ENCODE measurements at places on chromosomes 5 and 9.
A peak's percentile ranks its signal among the peaks of the same experiment; 100 is the strongest.

DNA sequence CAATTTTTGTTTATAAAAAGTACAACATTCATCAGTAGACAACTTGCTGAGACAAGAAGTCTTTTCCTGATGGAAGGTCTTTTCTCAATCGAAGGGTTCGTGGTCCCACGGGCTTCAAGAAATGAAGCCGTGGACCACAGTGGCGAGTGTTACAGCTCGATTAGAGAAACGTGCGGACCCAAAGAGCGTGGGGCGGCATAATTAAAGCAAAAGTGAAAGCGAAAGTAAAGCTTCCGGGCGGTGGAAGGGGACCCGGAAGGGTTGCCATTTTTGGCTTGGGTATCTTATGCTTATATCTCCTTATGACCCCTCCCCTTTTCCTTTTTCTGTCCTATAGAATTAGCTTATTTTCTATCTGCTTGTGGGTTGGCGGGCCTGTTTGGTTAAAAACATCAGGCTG lies 2309.4 kb upstream of the ACO1 start:
- no peak for DNase-seq

- peak; percentile 21 for DNase-seq
These were observed 89.2 kb upstream of the PRLR start for GRCh38 chr5:35319333-35320002.

DNA sequence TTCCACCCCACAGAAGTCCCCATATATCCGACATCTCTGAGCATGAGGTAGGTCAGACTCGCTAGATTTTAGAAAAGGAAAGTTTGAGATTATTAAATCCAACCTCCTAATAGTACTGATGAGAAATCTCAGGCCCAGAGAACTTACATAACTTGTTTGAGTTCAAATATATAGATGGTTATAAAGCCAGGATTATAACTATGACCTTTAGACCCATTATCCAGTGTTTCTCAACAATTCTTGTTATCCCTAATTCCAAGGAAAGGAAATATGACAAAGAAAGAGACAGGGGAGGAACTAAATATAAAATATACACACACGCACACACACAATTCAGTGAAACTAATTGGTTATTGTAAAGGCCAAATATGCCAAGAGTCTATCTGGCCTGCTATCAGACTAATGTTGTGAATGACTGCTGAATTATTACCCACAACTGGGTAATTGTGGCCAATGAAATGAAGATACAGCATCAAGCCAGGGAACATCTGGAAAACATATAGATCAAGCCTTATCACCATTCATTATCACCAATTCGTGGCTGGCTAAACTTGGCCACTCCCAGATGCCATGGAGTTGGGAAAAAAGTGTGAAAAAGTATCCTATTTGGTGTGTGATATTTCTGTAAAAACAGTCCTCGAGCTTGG lies 248.4 kb downstream of the PRELID2 start:
- no peak for DNase-seq

- no peak for DNase-seq
These were observed 10.3 kb upstream of the DHFR start for GRCh38 chr5:80665057-80665456.

DNA sequence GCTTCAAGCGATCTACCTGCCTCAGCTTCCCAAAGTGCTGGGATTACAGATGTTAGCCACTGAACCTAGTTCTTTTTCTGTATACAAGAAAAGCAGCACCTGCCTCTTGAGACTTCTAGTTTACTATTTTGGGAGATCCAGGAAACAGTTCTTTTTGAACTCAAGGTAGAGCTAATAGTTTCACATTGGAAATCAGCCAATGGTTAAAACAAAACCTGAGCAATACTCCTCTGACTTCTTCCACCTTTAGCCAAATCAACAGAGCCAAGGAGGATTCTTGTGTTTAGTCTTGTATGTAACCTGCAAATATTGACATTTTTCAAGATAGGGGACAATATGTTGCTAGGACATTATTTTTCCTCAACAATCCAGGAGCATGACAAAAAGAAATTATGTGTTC lies 349.4 kb downstream of the SH3GL2 start:
- DNase-seq = no peak

DNA sequence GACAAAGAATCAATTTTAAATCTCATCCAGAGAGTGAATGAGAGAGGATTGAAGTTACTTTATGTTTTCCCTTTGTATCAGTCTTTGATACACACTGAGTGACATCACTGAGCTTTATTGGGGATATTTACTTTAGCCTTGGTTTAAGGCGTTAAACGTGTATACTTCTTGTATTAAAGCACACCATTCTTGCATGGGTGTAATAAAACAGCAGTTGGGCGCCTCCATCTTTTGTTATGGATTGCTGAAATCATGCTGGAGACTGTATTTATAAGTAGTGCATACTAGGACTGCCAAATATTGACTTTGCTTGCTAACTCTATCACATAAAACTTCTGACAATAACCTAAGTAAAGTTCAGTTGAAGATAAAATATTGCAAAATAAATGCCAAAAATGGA lies 1755.8 kb upstream of the WWC1 start:
- no peak for DNase-seq

DNA sequence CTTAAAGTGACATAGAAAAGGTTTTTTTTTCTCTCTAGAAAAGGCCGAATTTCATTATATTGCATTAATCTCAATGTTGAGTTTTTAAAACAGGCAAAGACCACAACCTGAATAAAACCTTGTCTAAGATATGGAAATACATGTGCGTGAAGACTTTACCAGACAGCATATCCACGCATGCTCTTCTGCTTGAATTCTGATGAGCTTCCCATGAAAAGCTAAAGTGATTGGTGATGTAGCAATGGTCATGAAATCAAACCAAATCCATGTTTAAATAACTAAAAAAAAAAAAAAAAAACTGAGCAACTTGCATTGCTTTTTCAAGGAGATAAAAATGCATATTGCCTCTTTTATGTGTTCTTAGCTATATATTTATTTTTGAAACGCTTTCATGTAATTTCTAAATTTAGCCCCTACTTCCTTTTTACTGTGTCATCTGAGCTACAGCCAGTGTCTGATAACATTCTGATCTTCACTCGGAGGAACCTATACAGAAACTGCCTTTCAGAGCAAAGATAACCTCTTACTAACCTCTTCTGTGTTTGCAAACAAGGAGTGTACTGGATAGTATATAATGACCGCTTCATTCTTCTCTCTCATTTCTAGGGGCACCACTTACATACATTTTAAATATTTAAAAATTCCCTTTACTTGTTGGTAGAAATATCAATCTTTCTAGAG lies 179.1 kb upstream of the GNA14 start:
- no peak for DNase-seq

DNA sequence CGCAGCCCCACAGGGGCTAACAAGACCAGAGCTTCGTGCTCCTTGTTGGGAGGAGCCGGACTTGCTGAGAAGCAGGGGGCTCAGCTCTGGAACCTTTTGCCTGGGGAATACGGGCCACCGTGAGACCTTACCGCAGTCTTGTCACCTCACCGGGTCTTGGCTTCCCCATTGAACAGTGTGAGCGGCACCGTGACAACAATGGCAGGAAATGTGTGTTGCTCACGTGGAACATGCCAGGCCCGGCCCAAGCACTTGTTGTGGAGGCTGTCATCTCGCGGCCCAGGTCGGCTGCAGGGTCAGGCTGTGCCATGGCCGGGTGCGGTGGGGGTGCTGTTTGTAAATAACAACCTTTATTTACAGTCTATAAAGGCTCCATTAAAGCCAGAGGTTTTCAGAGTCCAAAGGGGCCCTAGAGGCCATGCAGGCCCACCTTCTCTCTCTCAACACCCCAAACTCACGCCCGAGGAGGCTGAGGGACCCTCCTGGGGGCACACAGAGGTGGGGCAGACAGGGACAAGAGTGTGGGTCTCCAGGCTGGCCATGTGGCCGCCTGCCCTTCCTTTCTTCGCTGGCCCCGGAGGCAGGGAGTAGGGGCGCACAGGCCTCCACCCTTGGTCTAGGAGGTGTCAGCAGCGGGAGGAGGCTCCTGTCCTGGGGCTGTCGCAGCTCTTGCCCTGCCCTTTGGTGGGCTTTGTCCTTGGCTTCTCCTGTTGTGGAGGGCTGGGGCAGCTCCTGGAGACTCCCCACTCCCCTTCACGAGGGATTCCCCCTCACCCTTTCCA lies 79.7 kb downstream of the TSPAN17 start:
- no peak for DNase-seq

DNA sequence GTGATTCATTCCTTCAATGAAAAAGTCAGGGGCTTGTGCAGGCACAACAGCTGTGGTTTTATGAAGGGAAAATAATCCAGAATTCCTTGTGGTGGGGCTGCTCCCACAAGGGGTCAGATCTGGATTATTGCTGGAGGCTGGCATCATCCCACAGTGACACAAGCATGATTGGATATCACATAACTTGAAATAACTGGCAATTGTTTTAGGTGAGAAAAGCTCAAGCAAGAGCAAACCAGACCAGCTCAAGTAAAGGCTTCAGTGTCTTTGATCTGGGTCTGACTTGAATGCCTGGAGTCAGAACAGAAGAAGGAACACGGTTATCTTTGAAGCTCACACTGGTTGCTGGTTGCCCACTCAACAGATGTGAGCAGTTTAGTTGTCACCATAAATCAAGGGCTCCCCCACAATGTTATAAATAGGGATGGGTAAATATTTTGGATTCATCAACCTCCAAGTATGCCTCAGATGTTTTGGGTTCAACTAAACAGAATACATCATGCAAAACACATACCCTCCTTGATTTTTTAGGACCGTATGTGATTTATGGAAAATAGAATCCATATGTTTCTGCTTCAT lies 3.1 kb upstream of the ZNF474 start:
- no peak for DNase-seq

Measured in activated T-helper 9 cell treated with anti-CD3 and anti-CD28 coated beads, Interleukin-2, amount 50 U/mL, for 16 hours (primary cell).